Fibroblast of lung (primary cell): ENCODE measurements at places on chromosomes 5 and 9. TPM values are rescaled to one million over a fixed set of nuclear protein-coding genes. Genes with fewer than 3 reads are reported as not detected.

SOX30 gene
- total RNA-seq, result under 0.01 TPM in 1 of 2 replicates, not detected in the other

MLANA gene
- total RNA-seq, result not detected in 2 replicates

TRMO gene
- 12.9 and 16.4 TPM in 2 replicates for total RNA-seq

LCNL1 gene
- total RNA-seq, result 3.3 and 6.3 TPM in 2 replicates

UBE2QL1 gene
- under 0.01 TPM in 1 of 2 replicates, not detected in the other for total RNA-seq

S100Z gene
- total RNA-seq, result not detected in 2 replicates

PLPP7 gene
- 8.2 and 9.4 TPM in 2 replicates for total RNA-seq
